Activated T-cell treated with anti-CD3 and anti-CD28 coated beads for 4 hours (primary cell): ENCODE measurements at places on chromosomes 12 and 14.

- no peak for DNase-seq
These were observed 237.6 kb upstream of the AMIGO2 start for GRCh38 chr12:47317175-47317915.

- DNase-seq, result no peak
These were observed 73.4 kb upstream of the EEA1 start for GRCh38 chr12:93002293-93003054.

DNA sequence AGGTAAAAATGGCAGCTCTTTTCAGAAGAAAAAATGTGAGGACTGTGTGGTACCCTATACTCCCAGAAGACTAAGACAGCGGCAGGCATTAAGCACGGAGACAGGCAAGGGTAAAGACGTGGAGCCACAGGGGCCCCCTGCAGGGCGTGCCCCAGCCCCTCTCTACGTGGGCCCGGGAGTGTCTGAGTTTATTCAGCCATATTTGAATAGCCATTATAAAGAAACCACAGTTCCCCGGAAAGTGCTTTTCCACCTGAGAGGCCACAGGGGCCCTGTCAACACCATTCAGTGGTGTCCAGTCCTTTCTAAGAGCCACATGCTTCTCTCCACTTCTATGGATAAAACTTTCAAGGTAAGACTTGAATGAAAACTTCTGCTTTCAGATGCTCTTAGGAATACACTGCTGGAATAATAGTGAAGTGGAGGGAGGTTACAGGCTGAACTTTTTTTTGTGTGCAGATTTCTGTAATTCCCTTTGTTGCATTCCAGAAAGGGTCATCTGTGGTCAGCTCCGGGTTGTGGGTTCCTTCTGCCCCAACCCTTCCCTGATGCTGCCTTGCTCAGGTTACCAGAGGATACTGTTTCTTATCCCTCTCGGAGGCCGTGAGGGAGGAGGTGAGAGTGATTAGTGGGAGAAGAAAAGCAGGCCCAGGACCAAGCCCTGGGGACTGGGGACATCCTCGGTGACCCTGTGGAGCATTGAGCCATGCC is 58.4 kb downstream of the SLC25A47 start:
- no peak for DNase-seq

DNA sequence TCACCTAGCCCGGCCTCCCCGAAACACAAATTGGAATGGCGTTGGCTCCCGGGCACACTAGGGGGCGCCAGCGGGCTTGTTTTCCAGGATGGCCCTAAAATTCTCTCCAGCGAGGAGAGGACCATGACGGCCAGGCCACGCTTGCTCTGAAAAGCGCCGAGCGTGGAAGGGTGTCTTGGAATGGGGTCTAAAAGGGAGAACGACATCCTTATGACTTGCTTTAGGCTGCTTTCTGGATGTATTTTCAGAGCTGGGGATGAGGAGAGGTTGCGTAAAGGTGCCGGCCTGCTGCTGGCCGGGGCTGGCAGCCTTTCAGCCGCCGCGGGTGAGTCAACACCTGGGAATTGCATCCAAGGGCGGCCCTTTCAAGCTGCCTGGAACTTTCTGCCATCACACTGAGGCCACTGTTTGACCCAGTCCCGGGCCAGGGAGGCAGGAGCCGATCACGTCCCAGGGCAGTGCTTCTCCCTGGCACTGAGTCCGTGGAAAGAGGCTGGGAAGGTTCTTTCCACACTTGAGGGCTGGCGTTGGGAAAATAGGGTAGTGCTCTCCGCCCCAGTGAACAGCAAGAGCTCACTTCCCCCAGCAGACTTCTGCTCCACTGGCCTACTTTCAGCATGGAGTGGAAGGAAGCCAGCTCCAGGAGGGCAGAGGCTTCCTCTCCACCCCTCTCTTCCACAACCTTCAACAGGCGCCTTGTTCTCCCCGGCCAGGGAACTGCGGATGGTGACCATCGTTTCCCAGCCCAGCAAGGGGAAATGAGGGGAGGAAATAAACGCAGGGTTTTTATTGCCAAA is 216.2 kb downstream of the TTC8 start:
- peak; percentile 73 for DNase-seq

- no peak for DNase-seq
These were observed 32.9 kb upstream of the IGF1 start for GRCh38 chr12:102513272-102513671.

GRCh38 chr12:124685689-124686369 is 118.4 kb upstream of the NCOR2 start:
- no peak for DNase-seq

- no peak for DNase-seq
These were observed 7.0 kb downstream of the CCND2 start for GRCh38 chr12:4280351-4281163.

DNA sequence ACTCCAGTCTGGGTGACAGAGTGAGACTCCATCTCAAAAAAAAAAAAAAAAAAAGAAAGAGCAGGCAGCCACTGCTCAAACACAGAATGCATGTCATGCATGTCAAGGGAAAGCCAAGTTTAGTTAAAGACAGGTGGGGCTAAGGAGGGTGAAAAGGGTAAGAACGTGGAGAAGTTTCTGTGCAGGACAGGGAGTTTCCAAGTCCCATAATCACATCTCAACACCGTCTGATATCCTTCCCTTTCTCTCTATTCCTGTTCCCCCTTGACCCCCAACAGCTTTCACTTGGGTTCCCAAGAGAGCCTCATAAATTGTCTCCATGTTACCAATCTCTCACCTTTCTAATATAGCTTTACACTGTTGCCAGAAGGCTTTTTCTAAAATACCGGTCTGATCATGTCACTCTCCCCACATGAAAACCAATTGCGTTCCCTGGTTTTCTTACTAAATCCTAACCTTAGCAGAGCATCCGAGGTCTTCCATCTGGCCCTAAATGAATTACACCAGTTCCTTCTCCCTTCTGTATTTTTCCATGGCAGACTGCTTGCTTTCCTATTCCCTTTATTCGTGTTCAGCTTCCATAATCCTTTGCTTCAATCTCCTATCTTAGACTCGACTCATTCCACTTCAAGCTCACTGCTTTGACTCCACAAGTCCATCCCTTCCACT is 37.0 kb downstream of the LIMA1 start:
- no peak for DNase-seq

- no peak for DNase-seq
These were observed 39.5 kb downstream of the ATP2A2 start for GRCh38 chr12:110320550-110320949.

DNA sequence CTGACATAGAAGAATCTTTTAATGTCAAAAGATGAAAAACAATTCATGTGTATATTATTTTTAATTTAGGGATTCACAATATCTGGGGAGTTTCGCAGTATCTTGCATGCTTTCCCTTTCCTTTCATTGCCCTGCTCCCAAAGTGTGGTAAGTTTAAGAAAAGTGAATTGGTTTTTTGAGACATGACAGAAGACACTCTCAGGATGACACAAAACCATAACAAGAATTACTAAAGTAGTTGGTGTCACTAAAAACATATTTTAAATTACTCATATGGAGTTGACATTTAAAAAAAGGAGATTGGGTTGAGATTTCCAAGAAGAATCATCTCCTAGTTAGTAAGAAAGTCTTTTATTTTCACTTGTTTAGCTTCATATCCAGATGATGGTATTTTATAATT is 5.1 kb upstream of the PCNX1 start:
- no peak for DNase-seq
